ENCODE measurements at places on chromosomes 2 and 18. TPM values are rescaled to one million over a fixed set of nuclear protein-coding genes. Genes with fewer than 3 reads are reported as not detected.

- no peaks in the 10 kb centered on the region for H3K27me3 ChIP-seq
- no peak for DNase-seq
- no peaks in the 10 kb centered on the region for H3K4me1 ChIP-seq
Measured at GRCh38 chr2:99662761-99663341, 173.0 kb upstream of the REV1 start.

GRCh38 chr18:9055626-9056025 is 46.9 kb upstream of the NDUFV2 start:
- no peak for DNase-seq
- peaks cover 9% of the 10 kb centered on the region for H3K4me1 ChIP-seq
- no peaks in the 10 kb centered on the region for H3K27me3 ChIP-seq
- H3K27ac ChIP-seq: no peak overlapping the region
- no peak overlapping the region for H3K4me3 ChIP-seq
- no peaks in the 10 kb centered on the region for H3K36me3 ChIP-seq

GRCh38 chr18:48799724-48800315 is 150.9 kb downstream of the SMAD7 start:
- no peaks in the 10 kb centered on the region for H3K27me3 ChIP-seq
- DNase-seq: no peak
- peaks cover 15% of the 10 kb centered on the region for H3K4me1 ChIP-seq
- no peaks in the 10 kb centered on the region for H3K36me3 ChIP-seq
- H3K4me3 ChIP-seq: no peak overlapping the region

DNA sequence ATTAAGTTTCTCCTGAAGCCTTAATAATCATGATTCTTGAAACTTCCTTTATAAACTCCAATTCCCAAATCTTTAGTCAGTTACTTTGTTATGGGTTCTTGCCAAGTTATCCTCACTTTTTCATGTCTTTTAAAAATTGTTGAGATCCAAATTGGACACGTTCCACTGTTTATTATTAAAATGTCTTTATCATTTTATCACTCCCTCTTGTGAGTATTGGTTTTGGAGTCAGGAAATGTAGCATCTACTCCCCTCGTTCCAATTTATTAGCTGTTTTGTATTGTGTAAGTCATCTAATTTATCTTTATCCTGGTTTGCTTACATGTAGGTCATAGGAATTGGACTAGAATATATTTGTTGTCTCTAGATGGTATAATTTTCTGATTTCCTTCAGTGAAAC is 213.1 kb upstream of the SLC39A10 start:
- H3K36me3 ChIP-seq: no peaks in the 10 kb centered on the region
- H3K27ac ChIP-seq: no peak overlapping the region
- no peaks in the 10 kb centered on the region for H3K27me3 ChIP-seq
- no peak overlapping the region for H3K4me3 ChIP-seq
- no peaks in the 10 kb centered on the region for H3K4me1 ChIP-seq

DNA sequence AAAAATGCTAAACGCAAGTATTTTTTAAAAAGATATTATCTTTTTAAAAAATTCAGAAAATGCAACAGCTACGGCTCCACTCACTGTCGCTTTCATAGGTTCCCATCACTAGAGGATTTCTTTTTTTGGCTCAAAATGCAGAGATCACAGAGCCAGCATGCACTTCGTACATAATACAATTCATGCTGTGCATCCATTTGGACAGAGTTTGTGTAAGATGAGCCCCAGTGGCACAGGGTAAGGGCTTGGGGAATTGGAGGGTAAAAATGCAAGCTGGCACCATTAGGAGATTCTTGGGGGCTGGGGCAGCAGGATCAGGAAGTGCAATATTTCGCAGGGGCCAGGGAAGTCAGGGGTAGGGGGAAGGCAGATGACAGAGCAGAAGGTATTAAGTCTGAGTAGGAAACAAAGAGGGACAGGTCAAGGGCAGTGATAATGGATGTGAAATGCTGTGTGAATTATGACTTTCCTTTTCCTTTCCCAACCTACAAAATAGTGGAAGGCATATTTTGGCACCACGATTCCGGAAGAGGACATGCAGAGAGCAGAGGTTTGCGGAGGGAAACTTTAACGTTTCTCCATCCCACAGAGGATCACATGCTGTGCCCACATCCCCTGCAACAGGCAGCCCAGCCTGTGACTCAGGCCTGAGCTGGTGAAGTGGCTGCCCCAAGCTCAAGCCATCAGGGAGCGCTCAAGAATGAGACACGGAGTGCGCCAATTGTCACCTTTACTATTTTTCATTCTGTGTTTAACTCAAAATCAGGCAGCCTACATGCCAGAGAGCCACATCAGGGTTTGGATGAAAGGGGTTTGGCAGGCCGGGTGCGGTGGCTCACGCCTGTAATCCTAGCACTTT is 4.7 kb downstream of the CAPG start:
- H3K4me1 ChIP-seq: no peaks in the 10 kb centered on the region
- no peak overlapping the region for H3K27ac ChIP-seq
- DNase-seq: no peak
- no peaks in the 10 kb centered on the region for H3K36me3 ChIP-seq
- no peaks in the 10 kb centered on the region for H3K27me3 ChIP-seq
- no peak overlapping the region for H3K4me3 ChIP-seq

DNA sequence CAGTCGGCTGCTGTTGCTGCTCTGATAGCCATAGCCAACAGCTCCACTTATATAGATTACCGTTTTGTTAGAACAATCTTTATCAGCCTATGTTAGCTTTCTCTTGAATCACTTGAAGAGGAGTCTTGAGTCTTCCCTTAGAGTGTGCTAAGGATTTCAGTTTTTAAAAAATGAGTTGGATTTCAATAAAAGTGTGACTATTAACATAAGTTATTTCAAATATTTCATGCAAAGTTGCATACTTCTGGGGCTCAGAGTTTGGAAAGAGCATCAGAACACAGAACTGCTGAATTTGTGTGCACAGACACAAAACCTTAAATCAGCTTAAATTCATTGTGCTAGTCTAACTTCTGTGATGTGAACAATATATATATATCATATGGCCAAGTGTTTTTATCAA is 174.7 kb downstream of the MTX2 start:
- H3K4me1 ChIP-seq: no peaks in the 10 kb centered on the region
- no peak for DNase-seq
- H3K27ac ChIP-seq: no peak overlapping the region
- H3K36me3 ChIP-seq: no peaks in the 10 kb centered on the region

- 0 out of 2 replicates have a peak, but pooled peaks cover 5% of the 10 kb centered on the region for H3K4me1 ChIP-seq
- H3K4me3 ChIP-seq: no peak overlapping the region
- H3K27ac ChIP-seq: no peak overlapping the region
- H3K36me3 ChIP-seq: no peaks in the 10 kb centered on the region
- no peak for DNase-seq
- no peaks in the 10 kb centered on the region for H3K27me3 ChIP-seq
Measured at GRCh38 chr2:231691251-231691772, 17.0 kb upstream of the PTMA start.

DNA sequence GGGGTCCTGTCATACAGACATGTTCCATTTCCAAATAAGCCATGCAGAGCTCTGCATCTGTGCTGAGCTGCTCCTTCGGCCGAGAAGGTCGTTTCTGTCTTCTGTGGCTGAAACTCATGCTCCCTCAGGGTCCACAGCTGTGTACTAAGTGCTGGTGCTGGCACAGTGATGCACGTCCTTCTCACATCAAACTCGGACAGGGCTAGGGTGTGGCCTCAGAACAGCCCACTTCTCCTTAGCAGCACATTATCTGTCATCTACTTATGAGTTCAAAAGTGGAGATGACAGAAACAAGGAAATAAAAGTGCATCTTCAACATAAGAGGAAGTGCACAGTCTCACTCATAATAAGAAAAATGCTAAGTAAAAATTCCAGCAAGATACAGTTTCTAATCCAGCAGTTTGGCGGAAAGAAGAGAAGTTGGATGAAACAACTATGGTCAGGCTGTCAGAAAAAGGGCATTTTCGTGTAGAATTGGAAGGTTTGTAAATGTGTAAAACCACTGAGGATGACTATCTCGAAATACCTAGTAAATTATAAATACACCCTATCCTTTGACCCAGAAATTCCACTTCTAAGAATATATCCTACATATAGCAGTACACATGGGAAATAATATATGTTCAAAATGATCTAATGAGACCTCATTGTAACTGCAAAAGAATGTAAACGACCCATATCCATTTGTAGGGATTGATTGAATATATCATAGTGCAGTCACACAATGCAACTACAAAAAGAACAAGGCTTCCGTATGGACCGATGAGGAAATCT is 53.7 kb upstream of the APCDD1 start:
- DNase-seq: no peak
- H3K36me3 ChIP-seq: no peaks in the 10 kb centered on the region
- H3K4me3 ChIP-seq: no peak overlapping the region
- no peak overlapping the region for H3K27ac ChIP-seq

DNA sequence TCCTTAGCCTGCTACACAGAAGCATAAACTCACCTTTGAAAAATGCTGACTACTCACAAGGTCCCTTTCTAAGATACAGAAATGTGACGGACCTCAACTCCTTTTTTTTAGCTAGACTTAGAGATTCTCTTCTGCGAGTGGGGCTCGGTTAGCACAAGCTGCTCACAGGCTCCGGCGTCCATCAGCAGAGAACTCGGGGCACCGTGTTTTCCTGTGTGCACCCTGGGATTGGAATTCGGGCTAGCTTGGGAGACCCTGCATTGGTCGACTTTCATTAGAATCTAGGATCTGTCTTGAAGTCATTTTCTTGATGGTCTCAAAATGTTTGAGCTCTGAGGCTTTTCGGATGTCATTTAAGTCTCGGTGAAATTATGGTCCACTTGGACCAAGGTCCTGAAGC is 191.2 kb downstream of the GBX2 start:
- no peak for DNase-seq
- no peak overlapping the region for H3K27ac ChIP-seq
- no peak overlapping the region for H3K4me3 ChIP-seq
- no peaks in the 10 kb centered on the region for H3K27me3 ChIP-seq
- H3K36me3 ChIP-seq: no peaks in the 10 kb centered on the region

DNA sequence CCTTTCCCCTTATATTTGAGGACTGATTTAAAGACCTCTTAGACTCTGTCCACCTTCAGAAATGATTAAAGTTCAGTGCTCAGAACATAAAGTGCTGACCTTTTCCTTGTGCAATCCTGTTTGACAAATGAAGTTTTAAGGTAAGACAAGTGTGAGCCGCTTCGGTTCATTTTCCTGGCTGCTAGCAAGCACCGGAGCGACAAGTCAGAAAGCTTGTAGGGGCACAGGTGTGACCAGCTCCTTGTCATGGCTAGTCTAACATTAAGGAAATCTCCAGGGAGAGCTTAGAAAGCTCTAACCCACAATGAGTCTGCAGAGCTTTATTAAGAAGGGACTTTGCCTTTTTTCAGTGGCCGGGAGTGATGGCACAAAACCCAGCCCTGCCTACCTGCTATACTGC is 2.3 kb upstream of the NCKAP5 start:
- DNase-seq: no peak
- no peaks in the 10 kb centered on the region for H3K27me3 ChIP-seq
- no peak overlapping the region for H3K4me3 ChIP-seq
- H3K27ac ChIP-seq: no peak overlapping the region
- H3K36me3 ChIP-seq: no peaks in the 10 kb centered on the region

DNA sequence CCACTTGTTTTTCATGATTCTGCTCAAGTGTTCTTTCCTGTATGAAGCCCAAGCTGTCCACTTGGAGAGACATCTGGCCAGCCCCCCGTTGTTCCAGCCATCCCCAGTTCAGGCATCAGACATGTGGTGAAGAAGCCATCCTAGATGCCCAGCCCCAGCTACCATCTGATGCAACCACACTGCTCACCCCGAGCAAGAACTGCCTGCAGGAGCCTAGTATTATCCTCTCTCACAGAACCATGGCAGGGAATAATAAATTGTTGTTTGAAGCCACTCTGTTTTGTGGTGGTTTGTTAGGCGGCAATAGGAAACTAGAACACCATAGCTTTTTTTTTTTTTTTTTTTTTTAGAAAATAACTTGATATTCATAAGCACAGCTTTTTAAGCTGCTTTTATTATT is 19.5 kb upstream of the DARS1 start:
- H3K27me3 ChIP-seq: no peaks in the 10 kb centered on the region
- H3K36me3 ChIP-seq: no peaks in the 10 kb centered on the region
- H3K4me1 ChIP-seq: peaks cover 16% of the 10 kb centered on the region
- no peak for DNase-seq

DNA sequence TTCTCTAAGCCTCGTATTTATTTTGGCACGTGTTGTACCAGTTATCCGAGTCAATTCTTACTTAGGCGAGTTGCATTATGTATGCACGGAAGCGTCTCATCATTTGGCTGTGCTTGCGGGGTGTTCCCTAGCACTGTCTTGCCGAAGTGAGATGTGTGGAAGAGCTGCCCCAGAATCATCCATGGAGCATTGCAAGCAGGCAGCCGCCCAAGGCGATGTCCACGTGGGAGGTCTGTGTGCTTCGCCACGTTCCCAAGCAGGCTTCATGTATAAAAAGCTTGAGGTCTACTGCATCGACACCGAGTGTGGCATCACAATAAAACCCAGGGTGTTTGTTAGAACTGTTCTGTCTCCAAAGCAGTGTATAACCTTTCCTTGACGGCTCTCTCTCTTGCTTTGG is 849.9 kb downstream of the DCDC2C start:
- H3K4me1 ChIP-seq: no peaks in the 10 kb centered on the region
- no peaks in the 10 kb centered on the region for H3K36me3 ChIP-seq
- H3K27me3 ChIP-seq: no peaks in the 10 kb centered on the region
- H3K27ac ChIP-seq: no peak overlapping the region
- DNase-seq: no peak
- no peak overlapping the region for H3K4me3 ChIP-seq

- H3K4me3 ChIP-seq: peak overlapping the region; percentile 59
- H3K27me3 ChIP-seq: no peaks in the 10 kb centered on the region
- H3K36me3 ChIP-seq: no peaks in the 10 kb centered on the region
- peak overlapping the region; percentile 84 for H3K27ac ChIP-seq
Measured at GRCh38 chr2:118186110-118186857, 98.0 kb downstream of the INSIG2 start.

GRCh38 chr2:114577657-114578056 is 135.2 kb downstream of the DPP10 start:
- no peak overlapping the region for H3K27ac ChIP-seq
- H3K4me3 ChIP-seq: no peak overlapping the region
- DNase-seq: no peak
- no peaks in the 10 kb centered on the region for H3K4me1 ChIP-seq

- H3K36me3 ChIP-seq: no peaks in the 10 kb centered on the region
- H3K27ac ChIP-seq: no peak overlapping the region
- no peaks in the 10 kb centered on the region for H3K4me1 ChIP-seq
- no peak overlapping the region for H3K4me3 ChIP-seq
- H3K27me3 ChIP-seq: no peaks in the 10 kb centered on the region
Measured at GRCh38 chr2:183532514-183532913, 408.3 kb downstream of the NUP35 start.

GRCh38 chr2:144834363-144834762 is 314.4 kb upstream of the ZEB2 start:
- no peaks in the 10 kb centered on the region for H3K36me3 ChIP-seq
- no peak overlapping the region for H3K4me3 ChIP-seq
- DNase-seq: no peak
- H3K4me1 ChIP-seq: no peaks in the 10 kb centered on the region

- no peaks in the 10 kb centered on the region for H3K4me1 ChIP-seq
- no peak overlapping the region for H3K4me3 ChIP-seq
- no peak overlapping the region for H3K27ac ChIP-seq
- DNase-seq: no peak
- H3K27me3 ChIP-seq: no peaks in the 10 kb centered on the region
Measured at GRCh38 chr2:61623747-61624146, 85.6 kb upstream of the XPO1 start.

GRCh38 chr2:219461047-219461514 is 26.4 kb downstream of the SPEG start:
- 0 out of 2 replicates have a peak, but pooled peaks cover 4% of the 10 kb centered on the region for H3K4me1 ChIP-seq
- no peak overlapping the region for H3K4me3 ChIP-seq
- no peaks in the 10 kb centered on the region for H3K27me3 ChIP-seq
- H3K36me3 ChIP-seq: no peaks in the 10 kb centered on the region

Gene TMEM169
- total RNA-seq: 1.1 TPM

Gene LYG2
- total RNA-seq: not detected

Gene ZNF407
- total RNA-seq: 4.7 TPM
